ENCODE measurements at places on chromosomes 2 and 18. TPM values are rescaled to one million over a fixed set of nuclear protein-coding genes. Genes with fewer than 3 reads are reported as not detected.

Gene NTSR2
- total RNA-seq: not detected

Gene SP110
- 68.1 TPM for total RNA-seq

DNA sequence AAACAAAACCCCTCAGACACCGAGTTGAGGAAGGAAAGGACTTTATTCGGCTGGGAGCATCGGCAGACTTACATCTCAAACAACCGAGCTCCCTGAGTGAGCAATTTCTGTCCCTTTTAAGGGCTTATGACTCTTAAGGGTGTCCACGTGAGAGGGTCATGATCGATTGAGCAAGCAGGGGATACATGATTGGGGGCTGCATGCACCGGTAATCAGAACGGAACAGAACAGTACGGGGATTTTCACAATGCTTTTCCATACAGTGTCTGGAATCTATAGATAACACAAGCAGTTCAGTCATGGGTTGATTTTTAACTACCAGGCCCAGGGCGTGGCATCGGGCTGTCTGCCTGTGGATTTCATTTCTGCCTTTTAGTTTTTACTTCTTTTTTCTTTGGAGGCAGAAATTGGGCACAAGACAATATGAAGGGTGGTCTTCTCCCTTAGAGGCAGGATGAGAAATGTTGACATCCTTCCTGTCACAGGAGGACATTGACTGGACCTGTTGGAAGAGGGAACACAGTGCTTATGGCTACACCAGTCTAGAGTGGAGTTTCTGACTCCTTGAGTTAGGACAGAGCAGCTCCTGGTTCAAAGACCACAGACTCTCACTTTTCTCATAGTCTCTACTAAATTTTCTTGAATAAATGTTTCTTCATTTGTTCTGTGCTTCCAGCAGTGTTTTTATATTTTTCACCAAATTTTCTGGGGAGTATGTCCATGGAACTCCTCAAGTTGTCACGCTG is 35.8 kb downstream of the SPOPL start:
- no peak for DNase-seq

DNA sequence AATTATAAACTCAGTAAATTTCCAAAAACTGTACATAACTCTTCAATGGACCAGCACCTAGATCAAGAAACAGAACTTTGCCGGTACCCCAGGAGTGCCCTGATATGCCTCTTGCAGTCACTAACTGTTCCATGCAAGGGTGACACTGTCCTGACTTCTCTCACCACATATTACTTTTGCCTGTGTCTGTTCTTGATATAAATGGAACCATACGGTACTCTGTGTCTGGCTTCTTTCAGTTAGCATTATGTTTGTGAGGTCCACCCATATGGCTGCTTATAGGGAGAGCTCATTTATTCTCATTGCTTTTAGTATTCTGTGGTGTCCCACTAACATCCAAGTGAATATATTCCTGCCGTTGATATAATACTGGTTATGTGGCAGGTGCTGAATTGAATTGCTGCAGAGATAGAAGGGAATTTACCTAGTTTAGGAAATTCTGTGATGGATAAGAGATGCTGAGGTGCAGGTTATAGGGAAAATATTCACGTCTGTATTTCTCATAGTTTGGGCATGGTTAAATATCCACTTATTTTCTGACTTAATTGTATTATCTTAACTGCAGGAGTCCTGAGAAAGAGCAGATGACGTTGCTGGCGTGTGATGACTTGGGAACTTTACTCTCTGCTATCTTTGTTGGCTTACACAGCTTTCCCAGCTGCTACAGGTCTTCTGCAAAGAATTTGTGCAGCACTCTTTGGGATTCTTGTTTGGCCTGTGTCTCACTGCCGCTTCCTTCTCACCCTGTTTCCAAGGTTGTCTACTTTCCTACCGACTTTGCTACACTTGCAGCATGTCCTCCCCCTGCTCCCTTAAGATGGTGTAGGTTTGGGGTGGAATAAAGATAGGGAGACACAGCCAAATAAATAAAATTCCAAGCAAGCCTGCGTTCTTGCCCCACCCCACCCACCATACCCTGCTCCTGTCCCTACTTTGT is 107.9 kb downstream of the MAP4K4 start:
- DNase-seq: no peak
